ENCODE measurements at places on chromosomes 3 and 15.

DNA sequence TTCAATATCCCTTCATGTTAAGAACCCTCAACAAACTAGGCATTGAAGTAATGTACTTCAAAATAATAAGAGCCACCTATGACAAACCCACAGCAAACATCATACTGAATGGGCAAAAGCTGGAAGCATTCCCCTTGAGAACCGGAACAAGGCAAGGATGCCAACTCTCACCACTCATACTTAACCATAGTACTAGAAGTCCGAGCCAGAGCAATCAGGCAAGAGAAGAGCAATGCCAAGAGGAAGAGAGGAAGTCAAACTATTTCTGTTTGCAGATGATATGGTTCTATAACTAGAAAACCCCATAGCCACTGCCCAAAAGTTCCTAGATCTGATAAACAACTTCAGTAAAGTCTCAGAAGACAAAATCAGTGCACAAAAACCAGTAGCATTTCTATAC is 161.9 kb downstream of the UBE2E2 start:
- no peak for DNase-seq

DNA sequence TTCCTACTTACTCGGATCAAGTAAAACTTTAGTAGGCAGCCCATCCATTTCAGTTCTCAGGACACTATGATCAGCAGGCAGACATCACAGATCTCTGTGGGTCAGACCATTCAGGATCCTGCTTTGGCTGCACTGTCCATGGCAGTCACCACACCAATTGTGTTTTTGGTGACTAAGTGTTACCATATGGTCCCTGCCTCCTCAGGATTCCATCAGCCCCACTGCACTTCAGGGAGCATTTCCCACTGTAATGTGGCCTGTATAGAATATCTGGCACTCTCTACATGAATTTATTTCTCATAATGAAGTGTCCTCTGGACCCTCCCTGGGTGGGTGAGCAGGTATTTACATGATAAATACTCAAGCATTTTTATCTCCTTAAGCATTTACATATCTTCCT is 41.3 kb downstream of the ZNF445 start:
- no peak for DNase-seq

DNA sequence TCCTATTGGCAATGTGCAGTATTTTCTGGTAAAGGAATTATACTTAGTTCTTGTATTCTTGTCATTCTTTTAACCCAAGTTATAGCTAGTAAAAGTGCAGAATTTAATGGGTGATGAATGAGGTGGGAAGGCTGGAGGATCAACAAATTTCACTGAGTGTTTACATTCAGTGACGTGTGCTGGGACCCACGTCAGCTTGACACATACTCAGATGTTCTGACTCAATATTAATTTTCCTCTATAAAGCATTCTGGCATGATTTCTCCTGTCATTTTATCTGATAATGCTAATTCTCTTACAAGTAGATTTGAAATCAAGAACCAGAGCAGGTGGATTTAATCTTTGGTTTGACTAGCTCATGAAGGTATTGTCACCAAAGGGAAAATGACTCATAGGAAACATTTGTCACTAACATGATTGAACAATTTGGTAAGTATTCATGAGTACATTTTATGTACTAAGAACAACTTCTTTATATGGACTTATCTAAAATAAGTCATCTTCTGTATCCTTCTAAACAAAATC is 71.0 kb upstream of the SYNPR start:
- DNase-seq = no peak

DNA sequence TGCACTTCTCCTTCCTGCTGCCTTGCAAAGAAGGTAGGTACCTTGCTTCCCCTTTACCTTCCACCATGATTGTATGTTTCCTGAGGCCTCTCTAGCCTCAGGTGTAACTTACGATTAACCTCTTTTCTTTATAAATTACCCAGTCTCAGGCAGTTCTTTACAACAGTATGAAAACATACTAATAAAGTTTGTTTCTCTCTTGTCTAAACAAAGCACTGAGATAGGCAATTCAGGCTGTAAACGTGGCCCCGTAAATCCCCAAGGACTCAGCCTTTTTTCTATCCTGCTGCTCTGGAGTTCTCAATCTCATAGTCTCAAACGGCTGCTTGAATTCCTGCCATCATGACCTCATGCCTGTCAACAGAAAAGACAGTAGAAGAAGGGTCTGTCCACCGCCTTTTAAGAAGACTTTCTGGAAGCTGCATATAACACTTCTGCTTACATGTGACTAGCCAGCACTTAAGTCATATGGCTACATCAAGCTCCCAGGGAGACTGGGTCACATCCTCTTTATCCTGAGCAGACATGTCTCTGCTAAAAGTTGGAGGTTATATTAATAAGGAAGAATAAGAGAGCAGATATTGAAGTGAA is 257.8 kb downstream of the EBLN2 start:
- DNase-seq = no peak

- no peak for DNase-seq
Observed at GRCh38 chr3:62375655-62376453, 2.5 kb upstream of the FEZF2 start.

- no peak for DNase-seq
Observed at GRCh38 chr3:128427175-128427857, 39.4 kb downstream of the DNAJB8 start.

DNA sequence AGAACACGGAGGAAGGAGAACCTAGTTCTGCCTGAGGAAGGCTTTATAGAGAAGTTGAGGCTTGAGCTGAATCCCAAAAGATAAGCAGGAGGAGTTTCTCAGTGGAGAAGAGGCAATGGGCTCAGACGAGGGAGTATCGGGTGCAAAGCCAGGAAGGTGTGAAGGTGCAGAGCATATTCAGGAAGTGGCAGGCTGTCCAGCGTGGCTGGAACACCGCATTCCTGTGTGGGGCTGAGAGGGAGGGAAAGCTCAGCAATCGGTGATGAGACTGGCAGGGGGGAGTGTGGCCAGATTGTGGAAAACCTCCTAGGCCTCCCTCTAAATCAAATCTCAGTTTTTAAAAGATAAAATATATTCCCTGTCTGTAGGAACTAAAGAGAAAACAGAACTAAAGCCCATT is 63.0 kb downstream of the ARHGAP31 start:
- no peak for DNase-seq

DNA sequence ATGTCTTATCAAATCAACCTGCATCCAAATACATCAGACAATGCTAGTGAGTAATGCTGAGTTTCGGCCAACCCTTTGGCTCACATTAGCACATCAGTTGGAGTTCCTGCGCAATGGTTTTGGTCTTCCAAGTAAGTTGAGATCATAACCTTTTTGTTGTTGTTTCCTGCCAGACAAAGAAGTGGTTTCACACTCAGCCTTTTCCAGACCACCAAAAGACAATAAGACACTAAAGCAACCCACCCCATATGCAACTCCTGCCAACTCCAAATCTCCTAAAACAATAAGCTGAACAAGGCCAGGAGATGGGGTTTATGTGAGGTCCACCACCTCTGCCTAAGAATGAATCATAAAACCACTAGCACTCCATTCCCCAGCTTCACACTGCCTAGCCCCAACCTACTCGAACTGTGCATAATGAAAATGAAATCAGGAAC is 177.0 kb downstream of the ERC2 start:
- no peak for DNase-seq

GRCh38 chr3:175716446-175716845 is 857.3 kb downstream of the NAALADL2 start:
- DNase-seq = no peak

DNA sequence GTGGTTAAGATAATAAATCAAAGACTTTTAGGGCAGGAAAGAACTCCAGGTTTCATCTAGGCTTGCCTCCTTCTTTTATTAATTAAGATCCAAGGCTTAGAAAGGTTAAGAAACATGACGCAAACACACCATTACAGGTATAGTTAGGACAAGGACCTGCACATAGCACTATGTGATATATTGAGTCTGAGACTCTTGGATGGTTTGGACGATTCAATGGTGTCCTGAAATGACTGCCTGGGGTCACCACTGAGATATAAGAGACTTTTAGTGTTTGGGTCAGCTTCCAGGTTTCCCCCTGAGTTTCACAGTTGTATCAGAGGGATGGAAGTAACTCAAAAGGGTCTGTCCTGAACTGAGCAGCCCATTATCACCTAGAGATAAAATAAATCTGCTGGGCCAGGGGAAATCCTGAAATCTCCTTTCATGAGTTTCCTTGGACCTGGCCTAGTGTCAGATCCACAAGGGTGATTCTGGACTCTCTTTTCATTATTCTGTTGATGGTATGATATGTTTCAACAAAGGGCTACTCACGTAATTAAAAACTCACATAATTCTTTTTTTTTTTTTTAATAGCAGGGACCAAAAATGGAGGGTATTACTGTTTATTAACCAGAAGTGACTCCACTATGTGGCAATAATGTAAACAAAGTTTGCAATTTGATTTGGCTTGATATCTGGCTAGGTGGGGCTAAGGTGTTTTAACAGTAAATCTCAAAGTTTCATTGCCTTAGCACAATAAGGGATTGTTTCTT is 55.6 kb upstream of the ADGRG7 start:
- DNase-seq = no peak

DNA sequence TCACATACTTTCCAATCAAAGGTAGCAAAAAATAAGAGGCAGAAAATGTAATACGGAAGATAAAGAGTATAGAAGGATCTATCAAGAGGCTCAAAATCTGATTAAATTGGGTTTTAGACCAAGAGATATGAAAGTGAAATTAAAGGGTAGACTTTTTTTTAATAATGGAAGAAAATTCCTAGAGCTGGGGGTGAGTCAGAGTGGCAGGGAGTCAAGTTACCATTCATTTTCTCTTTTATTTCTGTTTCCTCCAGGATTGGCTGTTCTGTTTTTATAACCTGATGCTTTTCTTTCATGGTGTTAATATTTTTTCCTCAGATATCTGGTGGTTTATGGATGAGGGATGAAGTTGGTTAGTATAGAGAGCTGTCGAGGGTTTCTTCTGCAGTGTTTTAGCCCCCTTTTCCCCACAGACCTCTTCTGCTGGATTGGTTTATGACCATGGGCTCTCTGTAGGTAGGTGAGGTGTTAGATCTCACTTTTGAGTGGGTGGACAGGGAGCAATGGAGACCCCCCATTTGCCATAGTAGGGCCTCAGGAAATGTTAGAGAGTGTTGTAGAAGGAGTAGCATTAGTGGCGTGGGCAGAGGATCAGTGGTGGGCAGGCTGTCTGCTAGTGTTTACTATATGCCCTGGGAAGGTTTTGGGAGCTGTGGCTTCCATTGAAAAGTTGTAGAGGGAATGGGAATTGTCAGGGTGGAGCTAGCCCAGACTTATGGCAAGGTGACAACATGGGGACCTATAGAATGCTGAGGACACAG is 201.6 kb upstream of the GOLGA6L4 start:
- DNase-seq = no peak
